ENCODE measurements at places on chromosomes 5 and 9.

DNA sequence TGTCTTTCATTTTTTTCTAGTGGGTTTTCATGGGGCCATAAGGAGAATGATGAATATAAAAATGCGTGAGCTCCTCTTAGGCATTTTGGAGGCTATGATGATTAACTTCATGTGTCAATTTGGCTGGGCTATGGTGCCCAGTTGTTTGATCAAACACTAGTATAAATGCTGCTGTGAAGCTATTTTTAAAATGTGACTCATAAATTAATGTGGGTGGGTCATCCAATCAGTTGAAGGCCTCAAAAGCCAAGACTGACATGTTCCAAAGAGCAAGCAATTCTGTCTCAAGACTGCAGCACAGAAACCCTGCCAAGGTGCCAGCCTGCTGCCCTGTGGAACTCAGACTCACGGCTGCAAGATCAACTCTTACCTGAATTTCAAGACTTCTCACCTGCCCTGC, 24.4 kb upstream of the ICE1 start:
- no peak for DNase-seq

DNA sequence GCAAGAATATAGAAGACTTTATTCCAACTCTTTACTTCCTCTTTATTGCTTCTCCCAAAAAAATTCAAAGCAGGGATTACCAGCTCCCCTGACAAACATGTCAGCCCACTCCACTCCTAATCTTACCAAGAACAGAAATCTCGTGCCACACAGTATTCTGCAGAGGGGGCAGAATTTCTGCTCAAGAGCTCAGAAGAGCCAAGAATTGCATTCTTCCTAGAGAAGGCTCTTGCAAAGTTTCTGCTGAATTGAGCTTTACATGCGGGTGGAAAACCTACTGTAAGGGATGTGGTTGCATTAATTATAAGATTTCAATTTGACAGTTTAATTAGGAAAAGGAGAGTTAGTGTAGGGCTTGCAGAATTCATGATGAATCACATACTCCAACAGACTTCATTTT, 428.5 kb downstream of the CETN3 start:
- DNase-seq = no peak

GRCh38 chr9:76701441-76702039, 62.7 kb upstream of the PCA3 start:
- DNase-seq = no peak

GRCh38 chr9:83596899-83597504, 25.9 kb upstream of the IDNK start:
- DNase-seq = no peak

DNA sequence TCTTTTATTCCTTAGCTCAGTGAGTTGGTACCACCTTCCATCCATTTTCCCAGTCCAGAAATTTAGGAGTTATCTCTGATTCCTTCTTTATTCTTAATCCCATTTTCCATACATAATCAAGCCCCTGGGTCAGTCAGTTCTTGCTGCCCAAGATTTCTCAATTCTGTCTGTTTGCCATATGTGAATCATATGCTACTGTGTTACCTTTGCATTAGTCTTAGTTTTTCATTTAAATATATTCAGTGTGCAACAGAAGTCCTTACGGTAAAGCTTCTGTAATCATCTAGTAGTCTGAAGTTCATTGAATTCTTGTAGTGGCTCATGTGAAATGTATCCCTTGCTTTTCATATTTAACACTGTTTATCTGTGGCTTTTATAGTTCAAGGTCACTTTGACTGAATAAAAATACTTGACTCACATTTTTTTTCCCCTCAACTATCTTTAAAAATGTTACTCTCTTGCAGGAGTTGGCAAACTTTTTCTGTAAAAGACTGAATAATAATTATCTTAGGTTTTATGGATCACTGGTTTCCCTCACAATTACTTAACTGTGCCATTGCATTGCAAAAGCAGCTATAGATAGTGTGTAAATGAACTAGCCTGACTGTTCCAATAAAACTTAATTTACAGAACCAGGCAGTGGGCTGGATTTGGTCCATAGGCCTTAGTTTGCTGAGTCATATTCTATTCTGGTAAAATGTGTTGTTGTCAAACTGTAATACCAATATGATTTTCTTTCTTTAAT, 6.9 kb downstream of the KIAA1958 start:
- no peak for DNase-seq
